Activated CD4-positive, alpha-beta T cell treated with anti-CD3 and anti-CD28 coated beads, Interleukin-2, amount 10 ng/mL, durations not matched to agents 7 days and 5 days (primary cell): ENCODE measurements at places on chromosomes 12 and 14. TPM values are rescaled to one million over a fixed set of nuclear protein-coding genes. Genes with fewer than 3 reads are reported as not detected.

Gene TAS2R9
- total RNA-seq = not detected

DNA sequence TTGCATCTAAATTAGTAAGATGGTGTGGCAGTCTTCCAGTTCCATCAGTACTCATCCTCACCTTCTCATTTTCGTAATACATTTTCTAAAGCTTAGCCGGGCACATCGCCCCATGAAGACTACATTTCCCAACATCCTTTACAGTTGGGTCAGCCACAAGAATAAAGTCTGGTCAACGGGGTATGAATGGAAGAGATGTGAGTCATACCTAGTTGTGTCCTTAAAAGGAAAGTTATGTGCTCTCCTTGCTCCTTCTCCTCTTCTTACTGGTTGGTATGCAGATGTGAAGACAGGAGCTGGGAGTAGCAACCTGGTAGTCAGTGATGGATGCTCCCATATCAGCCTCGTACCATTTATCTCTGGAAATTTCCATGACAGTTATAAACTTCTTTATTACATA lies 35.9 kb upstream of the EGLN3 start:
- H3K27me3 ChIP-seq = peaks cover 19% of the 10 kb centered on the region
- peaks cover 11% of the 10 kb centered on the region for H3K36me3 ChIP-seq
- H3K27ac ChIP-seq = no peak overlapping the region

GRCh38 chr14:46259536-46259935 lies 392.0 kb downstream of the RPL10L start:
- H3K27me3 ChIP-seq = no peaks in the 10 kb centered on the region
- H3K4me1 ChIP-seq = no peaks in the 10 kb centered on the region
- H3K27ac ChIP-seq = no peak overlapping the region

GRCh38 chr12:85741046-85741445 lies 95.2 kb downstream of the RASSF9 start:
- H3K27me3 ChIP-seq = no peaks in the 10 kb centered on the region
- H3K36me3 ChIP-seq = no peaks in the 10 kb centered on the region
- H3K4me1 ChIP-seq = no peaks in the 10 kb centered on the region
